Right renal cortex interstitium (tissue), 3 donors: ENCODE measurements at places on chromosomes 4 and X. TPM values are rescaled to one million over a fixed set of nuclear protein-coding genes. Genes with fewer than 3 reads are reported as not detected.

MAGEA12 gene
- polyA plus RNA-seq, result not detected

GRCh38 chr4:20629186-20630106, 70.8 kb upstream of the PACRGL start:
- DNase-seq, result no peak

DNA sequence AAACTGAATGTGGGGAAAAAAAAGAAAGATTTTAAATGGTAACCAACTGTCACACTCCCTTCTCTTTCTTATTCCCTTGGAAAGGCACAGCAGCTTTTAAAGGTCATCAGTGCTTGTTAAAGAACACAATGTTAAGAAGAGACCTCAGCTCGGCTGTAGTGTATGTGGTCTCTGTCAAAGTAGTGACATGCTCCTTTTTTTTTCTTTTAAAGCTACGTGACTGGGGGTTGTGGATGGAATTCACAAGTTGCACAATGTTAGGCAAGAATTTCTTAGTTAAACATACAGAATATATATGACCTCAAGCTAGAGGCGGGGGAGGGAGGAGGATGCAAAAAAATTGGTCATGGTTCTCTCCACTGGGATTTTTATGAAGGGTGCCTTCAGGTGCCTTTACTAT, 45.6 kb downstream of the OCRL start:
- no peak for DNase-seq

DNA sequence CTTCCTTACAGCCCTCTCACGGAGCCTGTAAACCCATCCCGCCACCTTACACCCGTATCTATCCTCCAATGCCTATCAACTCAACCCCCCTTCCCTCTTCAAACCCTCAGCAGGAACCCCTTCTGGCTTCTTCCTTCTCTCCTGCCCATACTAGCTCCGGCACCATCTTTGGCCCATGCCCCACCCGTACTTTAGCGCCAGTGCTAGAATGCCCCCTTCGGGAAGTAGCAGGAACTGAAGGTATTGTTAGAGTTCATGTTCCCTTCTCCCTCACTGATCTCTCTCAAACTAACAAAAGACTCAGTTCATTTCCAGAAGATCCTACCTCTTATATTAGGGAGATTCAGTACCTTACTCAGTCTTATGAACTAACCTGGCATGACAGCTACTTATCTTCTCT, 2.7 kb upstream of the UGT2B15 start:
- no peak for DNase-seq

- DNase-seq, result no peak
Observed at GRCh38 chr4:8330821-8331574, 61.4 kb downstream of the HTRA3 start.
